ENCODE measurements at places on chromosomes 1 and 21.

- no peak for DNase-seq
Measured at GRCh38 chr1:86153836-86154235, 2.7 kb downstream of the COL24A1 start.

DNA sequence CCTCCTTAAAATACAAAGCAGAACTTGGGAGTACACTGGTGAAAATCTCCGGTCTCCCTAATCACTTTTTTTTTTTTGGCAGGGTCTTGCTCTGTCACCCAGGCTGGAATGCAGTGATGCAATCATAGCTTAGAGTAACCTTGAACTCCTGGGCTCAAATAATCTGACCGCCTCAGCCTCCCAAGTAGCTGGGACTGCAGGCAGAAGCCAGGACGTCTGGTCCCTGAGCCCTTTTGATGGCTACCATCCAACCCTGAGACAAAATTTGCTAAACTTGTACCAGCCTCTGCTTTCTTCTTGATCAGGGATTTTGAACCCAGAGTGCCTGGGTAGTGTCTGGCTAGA, 4.1 kb downstream of the L1TD1 start:
- no peak for DNase-seq

DNA sequence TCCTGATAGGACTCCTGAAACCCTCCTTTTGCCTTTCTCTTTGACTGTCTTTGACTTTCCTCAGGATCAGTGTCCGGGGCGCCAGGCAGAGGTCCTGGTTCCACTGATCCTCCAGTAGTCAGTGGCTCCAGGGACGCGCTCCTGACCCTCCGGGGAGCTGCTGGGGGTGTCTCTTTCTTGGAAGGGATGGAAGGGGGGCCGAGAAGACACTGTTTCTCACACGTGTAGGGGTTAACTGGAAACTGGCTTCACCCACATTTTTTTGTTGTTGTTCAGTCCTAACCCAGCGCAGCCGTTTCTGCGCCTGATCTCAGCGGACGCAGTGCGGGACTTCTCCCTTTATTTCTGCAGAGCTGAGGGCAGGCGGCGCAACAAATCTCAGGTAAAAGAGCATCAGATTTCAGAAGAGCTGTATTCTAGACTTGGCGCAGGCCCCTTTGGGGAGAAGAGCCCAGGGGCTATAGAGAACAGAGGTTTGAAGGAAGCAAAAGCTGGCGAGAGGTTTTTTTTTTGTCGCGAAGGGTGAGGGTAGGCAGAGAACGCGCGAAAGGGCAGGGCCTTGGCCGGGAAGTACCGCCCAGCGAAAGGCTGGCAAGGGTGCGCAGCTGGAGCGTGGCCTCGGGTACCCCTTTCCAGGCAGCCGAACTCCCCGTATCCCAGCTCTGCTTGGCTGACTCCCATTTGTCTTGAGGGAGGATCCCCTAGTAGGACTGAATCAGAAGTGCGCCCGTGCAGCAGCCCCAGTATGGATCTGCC, 4.3 kb upstream of the LHX9 start:
- no peak for DNase-seq

DNA sequence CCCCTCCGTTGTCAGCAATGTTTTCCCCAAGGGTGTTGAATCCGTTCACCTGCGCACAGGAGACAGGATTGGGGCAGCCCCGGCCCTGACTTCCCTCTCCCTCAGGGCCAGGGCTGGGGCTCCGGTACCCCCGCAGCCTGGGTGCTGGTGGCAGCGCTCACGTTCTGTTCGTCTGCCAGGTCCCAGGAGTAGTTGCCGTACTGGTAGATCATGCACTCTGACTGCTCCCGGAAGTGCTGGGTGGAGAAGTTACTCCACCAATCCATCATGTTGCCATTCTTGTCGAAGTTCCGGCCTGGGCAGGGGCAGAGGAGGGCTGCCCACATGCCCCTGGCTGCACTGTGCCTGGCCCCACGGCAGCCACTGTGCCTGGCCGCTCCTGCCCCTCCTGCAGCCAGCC, 6.1 kb downstream of the PRXL2B start:
- DNase-seq: no peak

GRCh38 chr1:61356016-61356415, 273.7 kb downstream of the NFIA start:
- no peak for DNase-seq

GRCh38 chr1:82223091-82223490, 422.4 kb downstream of the ADGRL2 start:
- DNase-seq: no peak

GRCh38 chr1:56052041-56052440, 527.3 kb downstream of the PLPP3 start:
- no peak for DNase-seq

DNA sequence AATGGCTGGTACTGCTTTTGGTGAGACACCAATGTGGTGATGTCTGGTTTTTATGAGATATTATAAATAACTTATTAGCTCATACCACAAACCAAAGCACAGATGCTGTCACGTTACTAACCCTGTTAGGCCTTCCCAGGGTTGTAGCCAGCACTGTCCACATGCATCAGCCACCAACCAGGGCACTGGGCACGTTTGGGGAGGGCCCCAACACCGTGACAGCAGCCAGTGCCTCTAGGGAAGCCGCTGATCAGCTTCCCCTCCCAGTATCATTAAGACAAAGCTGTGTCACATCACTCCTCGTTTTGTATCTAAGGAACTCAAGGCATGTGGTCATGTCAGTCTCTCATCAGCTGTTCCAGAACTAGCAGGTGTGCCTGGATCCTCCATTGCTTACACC, 13.9 kb downstream of the URB1 start:
- DNase-seq: no peak

DNA sequence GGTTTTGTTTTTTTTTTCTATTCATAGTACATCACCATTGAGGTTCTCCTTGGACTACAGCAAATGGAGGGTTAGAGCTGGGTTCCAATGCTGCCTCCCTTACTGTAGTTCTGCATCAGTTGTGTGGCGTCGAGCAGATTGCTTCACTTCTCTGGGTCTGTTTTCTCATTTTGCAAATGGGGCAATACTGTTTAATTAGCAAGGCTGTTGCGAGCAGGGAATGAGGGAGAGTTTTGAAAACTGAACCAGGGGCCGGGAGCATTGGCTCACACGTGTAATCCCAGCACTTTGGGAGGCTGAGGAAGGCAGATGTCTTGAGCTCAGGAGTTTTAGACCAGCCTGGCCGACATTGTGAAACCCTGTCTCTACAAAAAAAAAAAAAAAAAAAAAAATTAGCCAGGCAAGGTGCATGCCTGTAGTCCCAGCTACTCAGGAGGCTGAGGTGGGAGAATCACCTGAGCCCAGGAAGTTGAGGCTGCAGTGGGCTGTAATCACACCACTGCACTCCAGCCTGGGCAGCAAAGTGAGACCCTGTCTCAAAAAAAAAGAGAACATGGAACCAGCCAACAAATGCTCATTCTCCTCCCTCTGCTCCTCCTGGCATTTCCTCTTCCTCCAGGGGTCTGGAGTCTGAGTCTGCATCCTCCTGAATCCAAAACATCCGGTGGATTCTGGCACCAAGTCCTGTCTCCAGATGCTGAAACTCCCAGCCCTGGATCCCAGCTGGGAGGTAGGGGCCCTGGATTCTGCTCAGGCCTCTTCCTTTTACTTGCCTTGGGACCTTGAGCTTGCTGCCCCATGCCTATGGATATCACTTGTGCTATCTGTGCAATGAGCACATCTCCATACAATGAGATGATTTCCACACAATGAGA, 3.7 kb upstream of the PLOD1 start:
- no peak for DNase-seq

DNA sequence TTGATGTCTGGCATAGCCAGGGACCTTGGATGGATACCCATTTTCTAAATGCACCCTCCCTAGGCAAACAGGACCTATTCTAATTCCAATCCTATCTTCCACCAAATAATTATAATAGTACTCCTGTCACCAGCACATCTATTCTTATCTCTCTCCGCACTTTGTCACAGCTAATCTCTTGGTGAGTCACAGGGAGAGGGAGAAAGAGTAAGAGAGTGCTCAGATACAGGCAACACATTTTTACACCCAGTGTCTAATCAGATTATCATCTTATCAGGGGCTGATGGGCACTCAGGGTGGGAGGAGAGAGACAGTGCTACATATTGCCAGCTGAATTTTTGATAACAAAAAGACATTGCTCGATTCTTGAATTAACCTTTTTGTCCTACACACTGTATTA, 275.0 kb upstream of the BEND5 start:
- no peak for DNase-seq

- DNase-seq: peak; percentile 80
Measured at GRCh38 chr1:26287033-26287711, 7.3 kb downstream of the SH3BGRL3 start.

- no peak for DNase-seq
Measured at GRCh38 chr1:166062421-166063070, 104.3 kb downstream of the FAM78B start.

DNA sequence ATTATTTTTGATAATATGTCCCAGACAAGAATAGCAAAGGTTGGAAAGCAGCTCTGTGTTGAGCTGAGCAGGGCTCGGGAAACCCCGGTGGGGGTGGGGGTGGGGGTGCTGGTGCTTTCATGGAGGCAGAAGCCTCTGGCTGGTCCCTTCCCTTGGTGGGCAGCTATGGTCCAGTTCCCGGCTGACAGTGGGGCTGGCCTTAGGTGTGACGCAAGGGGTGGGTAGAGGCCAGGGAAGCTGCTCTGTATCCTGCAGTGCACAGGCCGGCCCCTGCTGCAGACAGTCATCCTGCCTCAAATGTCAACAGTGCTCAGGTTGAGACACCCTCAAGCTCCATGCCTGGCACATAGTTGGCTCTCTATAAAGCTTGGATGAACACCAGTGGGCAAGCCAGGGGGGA, 8.9 kb downstream of the ACTL8 start:
- no peak for DNase-seq

DNA sequence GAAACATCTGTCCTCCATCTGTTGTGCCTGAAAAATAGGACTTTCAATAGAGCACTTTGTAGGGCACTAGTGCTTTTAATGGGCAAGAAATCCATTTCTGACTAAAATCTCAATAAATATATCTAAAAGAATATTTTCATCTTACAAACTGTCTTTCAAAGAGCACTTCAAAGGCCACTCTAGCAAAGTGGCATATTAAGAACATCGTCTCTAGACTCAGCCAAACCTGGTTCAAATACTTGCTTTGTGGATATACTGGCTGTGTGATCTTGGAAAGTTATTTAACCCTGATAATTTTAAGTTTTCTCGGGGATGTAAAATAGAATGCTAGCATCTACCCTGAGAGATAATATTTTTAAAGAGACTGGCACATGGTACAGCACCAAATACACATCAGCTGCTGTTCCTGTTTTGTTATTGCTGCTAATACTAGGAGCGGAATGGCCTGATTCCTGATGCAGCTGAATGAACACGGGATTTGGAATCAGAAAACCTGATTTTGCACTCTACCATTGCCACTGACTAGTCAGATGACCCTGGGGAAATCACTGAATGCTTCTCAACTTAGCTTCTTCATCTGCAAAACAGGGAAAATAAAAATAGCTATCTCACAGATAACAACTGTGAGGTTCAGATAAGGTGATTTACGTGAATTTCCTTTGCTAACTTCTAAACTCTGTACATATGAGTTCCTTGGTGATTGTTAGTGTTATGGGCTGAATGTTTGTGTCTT, 25.2 kb upstream of the LRRC8C start:
- no peak for DNase-seq

GRCh38 chr1:150974580-150975478, at the start of gene CERS2:
TSS of gene CERS2 (minus strand) at chr1:150974835. CDS start at chr1:150969090, 5,745 bp downstream.
- DNase-seq: peak; percentile 82

All from CD4-positive, alpha-beta T cell treated with Interleukin-10 for 1 hour (primary cell).